Diencephalon (tissue), 1 donor: ENCODE measurements at places on chromosomes 5 and 9. TPM values are rescaled to one million over a fixed set of nuclear protein-coding genes. Genes with fewer than 3 reads are reported as not detected.

The RGS14 gene
- 10.1 TPM for total RNA-seq

The TOR4A gene
- total RNA-seq: 0.92 TPM

The C6 gene
- total RNA-seq: 1.6 TPM

The ZNG1A gene
- total RNA-seq: 47.7 TPM

The FGF1 gene
- 22.4 TPM for total RNA-seq

The NUDT2 gene
- total RNA-seq: 18.7 TPM

The SET gene
- 418 TPM for total RNA-seq

The SMIM27 gene
- total RNA-seq: 6.0 TPM

The ANKRD34B gene
- 3.0 TPM for total RNA-seq

The NAIP gene
- total RNA-seq: 26.8 TPM

The GAS1 gene
- total RNA-seq: 9.9 TPM

The SOHLH1 gene
- not detected for total RNA-seq

The FRMD3 gene
- 26.5 TPM for total RNA-seq

The MAST4 gene
- 30.2 TPM for total RNA-seq

The LMX1B gene
- 1.8 TPM for total RNA-seq
